ENCODE measurements at places on chromosomes 4 and X.

- no peak for DNase-seq
Measured at GRCh38 chrX:39425124-39425806, 624.0 kb downstream of the MID1IP1 start.

DNA sequence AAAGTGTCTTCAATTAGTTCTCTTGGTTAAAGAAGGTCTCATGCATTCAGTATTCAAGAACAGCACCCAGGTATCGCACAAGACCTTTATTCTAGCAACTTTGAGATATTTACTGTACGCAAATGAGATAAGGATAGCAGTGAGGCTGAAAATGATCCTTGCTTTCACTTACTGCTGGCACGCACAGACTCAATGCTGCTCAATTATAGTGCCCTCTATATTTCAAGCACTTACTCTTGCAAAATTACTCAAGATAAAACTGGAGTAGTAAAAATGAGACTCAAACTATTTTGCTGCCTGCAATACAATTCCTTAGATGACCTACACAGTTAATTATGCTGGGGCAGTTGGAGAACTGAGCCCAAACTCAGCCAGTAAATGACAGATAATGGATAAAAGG lies 60.9 kb downstream of the ADGRA3 start:
- no peak for DNase-seq

DNA sequence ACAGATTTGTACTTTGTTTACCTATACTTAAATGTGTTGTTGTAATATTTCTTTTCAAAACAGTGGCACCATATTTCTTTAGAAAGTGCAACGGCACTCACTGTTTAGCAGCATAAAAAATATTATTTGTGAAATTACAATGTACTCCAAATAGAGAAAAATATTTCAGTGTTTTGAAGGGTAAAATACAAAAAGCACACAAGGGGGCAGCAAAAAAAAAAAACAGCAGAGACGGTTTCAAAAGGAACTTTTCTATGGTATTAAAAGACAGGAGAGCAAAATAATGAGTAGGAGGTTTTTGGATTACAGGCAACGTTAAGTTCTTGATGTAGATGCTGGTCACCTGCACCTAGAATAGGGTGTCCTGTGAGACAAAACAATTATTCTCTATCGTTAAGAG lies 2.0 kb downstream of the NUDT11 start:
- DNase-seq, result no peak

GRCh38 chr4:127888559-127888958 lies 7.9 kb downstream of the PLK4 start:
- no peak for DNase-seq

DNA sequence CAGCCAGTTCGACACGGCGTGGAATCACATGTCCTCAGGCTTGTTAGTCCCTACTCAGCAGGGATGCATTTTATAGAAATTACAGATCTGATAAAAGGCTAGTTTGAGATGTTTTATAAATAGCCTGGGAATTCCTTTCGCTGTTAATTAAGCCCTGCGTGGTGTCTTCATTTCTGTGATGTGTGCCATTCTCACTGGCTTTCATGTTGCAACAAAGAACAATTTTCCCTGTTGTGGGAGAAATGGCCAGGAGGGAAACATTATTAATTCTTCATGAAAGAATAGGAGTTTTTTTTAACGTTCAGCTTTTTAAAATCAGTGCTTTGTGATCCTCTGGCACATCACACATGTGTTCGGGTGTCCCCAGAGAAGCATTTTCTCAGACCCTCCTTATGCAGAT lies 427.3 kb upstream of the FRG1 start:
- no peak for DNase-seq

DNA sequence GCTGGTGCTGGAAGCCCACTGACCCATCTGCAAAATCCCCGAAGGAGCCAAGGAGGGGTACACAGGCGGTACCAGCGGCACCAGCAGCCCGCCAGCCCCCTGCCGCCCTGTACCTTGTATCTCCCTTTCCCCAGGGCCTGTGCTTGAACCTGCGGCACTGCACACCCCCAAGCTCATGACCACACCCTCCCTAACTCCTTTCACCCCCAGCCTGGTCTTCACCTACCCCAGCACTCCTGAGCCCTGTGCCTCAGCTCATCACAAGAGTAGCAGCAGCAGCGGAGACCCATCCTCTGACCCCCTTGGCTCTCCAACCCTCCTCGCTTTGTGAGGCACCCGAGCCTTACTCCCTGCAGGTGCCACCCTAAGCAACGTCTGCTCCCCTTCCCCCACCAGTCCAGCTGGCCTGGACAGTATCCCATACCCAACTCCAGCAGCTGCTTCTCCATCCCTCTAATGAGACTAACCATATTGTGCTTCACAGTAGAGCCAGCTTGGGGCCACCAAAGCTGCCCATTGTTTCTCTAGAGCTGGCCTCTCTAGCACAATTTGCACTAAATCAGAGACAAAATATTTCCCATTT lies 94.9 kb downstream of the LARP1B start:
- no peak for DNase-seq

GRCh38 chr4:22552812-22553211 lies 36.9 kb upstream of the ADGRA3 start:
- no peak for DNase-seq

- no peak for DNase-seq
Measured at GRCh38 chr4:124936427-124936826, 223.9 kb upstream of the ANKRD50 start.

DNA sequence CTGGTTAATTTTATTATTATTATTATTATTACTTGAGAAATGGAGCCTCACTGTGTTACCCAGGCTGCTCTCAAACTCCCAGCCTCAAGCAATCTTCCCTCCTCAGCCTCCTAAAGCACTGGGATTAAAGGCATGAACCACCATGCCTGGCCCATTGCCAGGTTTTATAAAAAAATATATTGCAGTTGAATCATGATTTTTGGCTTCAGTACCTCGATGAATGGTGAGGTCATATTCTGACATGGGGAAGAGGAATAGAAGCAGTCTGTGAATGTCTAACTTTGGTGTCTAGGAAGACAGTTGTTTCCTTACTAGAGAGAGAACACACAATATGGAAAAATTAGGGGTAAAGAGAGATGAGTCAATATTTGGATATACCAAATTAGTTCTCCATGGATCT lies 32.0 kb downstream of the CCSER1 start:
- peak; percentile 85 for DNase-seq

DNA sequence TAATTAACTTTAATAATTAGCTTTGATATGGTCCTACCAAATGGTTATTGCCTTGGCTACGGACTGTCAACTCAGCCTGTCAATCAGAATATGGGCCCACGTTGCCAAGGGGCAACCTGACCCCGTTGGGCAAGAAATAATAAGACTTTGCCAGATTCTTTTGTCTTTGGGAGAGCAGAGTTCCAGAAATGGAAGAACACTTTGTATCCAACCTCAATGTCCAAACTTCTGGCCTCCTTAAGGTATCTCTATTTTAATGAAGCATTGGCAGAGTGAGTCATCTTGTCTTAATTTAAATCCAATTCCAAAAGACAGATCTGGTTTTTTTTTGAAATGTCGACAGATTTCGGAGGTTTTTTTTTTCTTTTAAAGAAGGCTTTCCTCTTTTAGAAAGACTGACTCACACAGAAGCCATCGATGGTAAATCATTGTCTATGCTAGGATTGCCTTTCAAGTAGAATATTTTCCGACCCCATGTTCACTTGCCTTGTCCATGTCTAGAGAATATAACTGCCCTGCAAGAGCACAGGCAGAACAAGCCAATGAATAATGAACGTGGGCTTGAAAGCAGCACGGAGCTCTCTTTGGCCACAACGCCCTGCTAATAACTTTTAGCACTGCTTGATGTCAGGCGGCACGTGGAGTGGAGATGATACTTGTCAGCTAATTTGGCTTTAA lies 190.3 kb upstream of the GATB start:
- peak; percentile 38 for DNase-seq

Data from kidney tubule cell (primary cell).